Inflammatory macrophage treated with lipopolysaccharide for 4 hours (primary cell): ENCODE measurements at places on chromosomes 5 and 9.

GRCh38 chr5:132364319-132364718 is 5.2 kb upstream of the SLC22A5 start:
- peak; percentile 96 for DNase-seq

DNA sequence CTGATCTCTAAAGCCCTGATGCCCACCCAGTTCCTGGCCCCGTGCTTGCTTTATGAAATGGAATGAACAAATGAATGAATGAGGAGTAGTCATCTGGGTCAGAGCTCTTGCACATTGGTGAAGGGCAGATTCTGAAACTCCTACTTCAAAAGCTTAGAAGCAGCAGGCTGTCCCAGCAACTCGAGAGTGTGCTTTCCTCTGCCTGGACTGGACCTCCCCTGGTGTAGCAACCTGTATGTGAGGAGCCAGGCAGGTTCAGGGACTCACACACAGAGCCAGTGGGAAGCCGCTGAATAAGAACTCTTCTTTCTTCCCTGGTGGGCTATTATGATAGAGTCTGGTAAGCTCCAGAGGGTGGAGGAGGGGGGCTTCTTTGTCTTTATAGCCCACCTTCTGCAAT is 396.4 kb downstream of the CDK5RAP2 start:
- no peak for DNase-seq

DNA sequence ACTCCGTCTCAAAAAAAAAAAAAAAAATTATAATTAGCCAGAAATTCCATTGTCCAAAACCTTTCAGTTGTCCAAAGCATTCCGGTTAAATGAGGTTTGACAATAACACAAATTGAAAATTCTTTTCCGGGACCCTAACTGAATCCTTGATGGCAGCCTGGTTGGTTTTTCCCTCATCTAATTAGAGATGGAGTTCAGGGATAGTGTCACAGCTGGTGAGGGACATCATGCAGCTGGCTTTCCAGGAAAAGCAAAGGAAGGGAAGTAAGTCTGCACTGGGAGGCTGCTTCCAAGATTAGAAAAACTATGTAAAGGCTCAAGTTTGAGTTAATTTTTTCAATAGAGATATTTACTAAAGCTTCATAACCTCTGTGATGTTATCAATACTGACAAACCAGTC is 195.4 kb downstream of the ADAMTS12 start:
- DNase-seq, result no peak

DNA sequence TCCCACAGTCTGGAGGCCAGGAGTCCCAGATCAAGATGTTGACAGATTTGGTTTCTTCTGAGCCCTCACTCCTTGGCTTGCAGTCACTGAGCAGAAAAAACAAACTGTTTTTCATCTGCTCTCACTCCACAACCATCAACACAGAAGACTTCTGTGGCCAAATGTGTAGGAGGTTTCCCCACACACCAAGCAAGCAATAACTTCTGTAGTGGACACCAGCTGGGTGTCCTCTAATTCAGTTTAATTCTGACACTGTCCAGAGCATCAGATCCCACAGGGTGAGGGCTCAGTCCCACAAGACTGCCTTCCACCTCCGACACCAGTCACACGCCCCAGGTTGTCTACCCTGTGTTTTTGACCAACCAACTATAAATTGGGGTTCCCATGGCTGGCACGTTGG is 209.9 kb downstream of the AOPEP start:
- DNase-seq, result no peak
